ENCODE measurements at places on chromosomes 12 and 14. TPM values are rescaled to one million over a fixed set of nuclear protein-coding genes. Genes with fewer than 3 reads are reported as not detected.

SLC2A14 gene
- 0.29 TPM for polyA plus RNA-seq

KLRC3 gene
- polyA plus RNA-seq, result not detected

NRL gene
- polyA plus RNA-seq, result 2.7 TPM

DNA sequence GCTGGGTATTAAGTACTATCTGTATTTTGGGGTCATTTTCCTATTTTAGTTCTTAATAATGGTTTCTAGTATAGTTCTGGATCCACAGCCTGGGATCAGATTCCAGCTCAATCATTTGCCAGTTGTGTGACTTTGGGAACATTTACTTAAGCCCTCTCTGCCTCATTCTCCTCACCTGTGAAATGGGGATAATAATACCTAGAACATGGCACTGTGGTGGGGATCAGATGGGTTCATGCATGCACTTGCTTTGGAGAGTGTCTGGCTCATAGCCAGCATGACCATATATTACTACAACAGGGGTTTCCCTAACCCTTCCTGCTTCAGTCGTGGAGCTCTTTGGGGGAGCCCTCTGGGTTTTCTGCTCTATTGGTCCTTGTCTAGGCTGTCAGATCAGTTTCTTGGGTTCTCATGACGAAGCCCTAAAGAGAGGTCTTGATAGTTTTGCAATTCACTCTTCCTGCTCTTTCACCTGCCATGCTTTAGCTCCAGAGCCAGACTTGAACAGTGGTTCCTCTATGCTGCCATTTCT, 34.1 kb upstream of the SMOC1 start:
- DNase-seq, result no peak

DNA sequence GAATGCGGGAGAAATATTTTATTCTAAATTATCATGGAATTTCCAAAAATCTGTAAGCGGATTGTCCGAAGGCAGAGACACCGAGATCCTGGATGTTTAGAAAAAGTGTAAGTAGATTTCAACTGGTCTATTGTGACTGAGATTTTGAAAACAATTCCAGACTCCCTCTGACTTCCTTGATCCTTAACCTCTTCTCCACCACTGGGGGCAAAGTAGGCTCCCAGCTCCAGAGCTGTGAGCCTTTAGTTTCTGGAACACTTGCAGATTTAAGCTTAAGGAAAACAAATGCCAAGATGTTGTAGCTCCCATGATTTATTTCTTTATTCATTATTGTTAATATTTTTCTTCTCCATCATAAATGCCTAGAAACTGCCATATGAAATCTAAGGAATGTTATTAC, 1320.5 kb upstream of the SEL1L start:
- DNase-seq, result no peak

GRCh38 chr14:75040959-75041358, 10.3 kb downstream of the MLH3 start:
- DNase-seq, result no peak

GRCh38 chr12:75642226-75642625, 130.8 kb upstream of the KRR1 start:
- DNase-seq, result no peak

CD69 gene
- 5.2 TPM for polyA plus RNA-seq

DNA sequence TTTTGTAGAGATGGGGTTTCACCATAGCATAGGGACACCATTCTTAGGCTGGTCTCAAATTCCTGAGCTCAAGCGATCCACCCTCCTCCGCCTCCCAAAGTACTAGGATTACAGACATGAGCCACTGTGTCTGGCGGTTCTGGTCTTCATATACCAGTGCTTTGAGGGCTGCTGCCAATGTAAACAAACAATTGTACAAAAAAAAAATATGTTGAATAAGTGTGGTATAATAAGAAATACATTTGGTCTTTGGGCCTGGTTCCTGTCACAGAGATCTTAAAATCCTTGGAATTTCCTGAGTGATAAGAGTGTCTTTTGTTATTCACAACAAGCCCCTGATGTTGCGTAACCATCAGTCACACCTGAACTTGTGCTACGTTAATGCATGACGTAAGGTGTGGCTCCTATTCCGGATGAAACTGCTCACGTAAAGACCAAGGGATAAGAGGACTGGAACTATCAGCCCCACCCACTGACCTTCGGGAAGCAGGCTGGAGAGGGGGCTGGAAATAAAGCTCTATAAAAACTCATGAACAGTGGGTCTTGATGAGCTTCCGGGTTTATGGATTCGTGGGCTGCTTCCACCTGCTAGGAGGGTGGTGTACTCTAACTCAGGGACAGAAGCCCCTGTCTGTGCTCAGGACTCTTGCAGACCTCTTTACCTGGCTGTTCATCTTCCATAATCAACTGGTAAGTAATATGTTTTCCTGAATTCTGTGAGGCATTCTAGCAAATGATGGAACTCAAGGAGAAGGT, 16.5 kb upstream of the RIMKLB start:
- DNase-seq, result no peak

C1RL gene
- 34.0 TPM for polyA plus RNA-seq

Measured in renal cortex interstitium (tissue), 15 donors.